Right renal pelvis (tissue), 4 donors: ENCODE measurements at places on chromosomes 1 and 21. TPM values are rescaled to one million over a fixed set of nuclear protein-coding genes. Genes with fewer than 3 reads are reported as not detected.
A peak's percentile ranks its signal among the peaks of the same experiment; 100 is the strongest.

Gene CACNA1S
- 0.49 TPM for polyA plus RNA-seq

Gene TIPRL
- polyA plus RNA-seq: 58.9 TPM

DNA sequence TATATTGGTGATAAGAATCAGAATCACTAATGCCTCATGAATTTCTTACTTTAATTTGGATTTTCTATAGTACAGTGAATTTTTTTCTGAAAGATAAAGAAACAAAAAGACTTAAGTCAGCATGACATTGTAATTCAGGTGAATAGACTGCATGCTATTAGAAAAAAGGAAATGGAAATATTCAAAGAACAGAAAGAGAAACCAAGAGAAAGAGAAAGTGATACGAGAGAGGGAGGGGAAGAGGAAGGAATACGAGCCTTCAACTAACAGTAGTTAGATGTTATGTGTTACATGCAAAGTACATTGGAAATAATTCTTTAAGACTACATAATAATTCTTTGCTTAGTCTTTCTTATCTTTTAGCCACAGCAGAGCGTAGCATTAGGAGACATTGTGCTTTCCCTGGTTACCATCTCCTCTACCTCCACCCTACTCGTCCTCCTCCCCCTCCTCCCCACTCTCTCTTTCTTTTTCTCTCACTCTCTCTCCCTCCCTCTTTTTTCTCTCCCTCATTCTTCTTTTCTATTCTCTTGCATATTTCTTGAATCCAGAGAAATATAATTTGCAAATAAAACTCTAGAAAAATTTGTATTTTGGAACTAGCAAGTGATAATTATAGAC lies 46.4 kb upstream of the ADGRL4 start:
- DNase-seq: no peak

DNA sequence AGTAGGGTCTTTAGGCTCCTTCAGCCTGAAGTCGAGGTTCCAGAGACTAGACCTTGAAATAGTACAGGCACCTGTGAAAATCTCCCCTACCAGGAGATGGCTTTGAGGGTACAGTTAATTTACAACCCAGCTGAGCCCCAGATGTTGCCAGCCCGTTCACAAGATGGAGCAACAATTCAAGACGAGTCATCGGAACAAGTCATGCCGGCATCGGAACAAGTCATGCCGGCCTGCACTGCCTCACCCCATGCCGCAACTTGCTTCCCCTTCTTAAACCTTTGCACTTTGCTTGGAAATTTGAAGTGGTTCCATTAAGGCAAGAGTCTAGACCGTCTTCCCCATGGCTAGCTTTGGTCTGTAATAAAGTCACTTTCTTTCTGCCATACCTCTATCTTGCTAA lies 16.0 kb downstream of the HHAT start:
- DNase-seq: no peak

Gene SF3B4
- 93.6 TPM for polyA plus RNA-seq

DNA sequence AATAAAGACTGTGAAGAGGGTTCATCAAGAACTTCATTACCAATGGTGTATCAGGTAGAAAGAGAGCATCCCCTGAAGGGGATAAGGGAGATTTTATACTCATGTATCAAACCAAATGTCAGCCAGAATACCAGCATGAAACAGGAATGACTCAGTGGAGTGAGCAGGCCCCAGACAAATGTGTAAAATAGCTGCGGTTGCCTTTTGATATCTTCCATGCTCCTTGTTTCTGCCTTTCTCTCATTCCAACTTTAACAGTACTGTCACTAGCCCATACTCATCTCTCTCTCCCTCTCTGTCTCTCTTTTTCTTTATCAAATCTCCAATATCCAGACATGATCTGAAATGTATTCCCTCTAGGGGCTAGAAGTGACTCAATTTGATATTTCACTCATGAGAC lies 47.8 kb downstream of the GPR88 start:
- no peak for DNase-seq

- no peak for DNase-seq
These were observed 51.4 kb downstream of the SLC9A1 start for GRCh38 chr1:27103498-27103897.

DNA sequence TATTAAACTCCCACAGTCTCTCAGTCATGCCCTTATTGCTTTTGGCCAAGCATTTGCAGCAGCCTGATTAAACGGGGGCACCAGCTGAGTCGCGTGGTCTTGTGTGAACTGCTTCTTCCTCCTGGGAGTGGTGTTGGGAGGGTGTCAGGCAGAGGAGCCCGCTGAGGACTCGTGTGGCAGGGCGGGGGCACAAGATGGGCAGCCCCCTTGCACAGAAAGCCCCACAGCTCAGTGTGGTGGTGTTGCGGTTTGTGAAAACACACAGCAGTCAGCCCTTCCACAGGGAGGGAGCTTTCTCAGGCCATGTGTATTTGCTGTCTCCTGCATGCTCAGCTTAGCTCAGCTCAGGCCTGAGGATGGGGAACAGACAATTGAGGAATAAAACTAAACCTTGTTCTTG lies 22.4 kb downstream of the PEX14 start:
- no peak for DNase-seq

DNA sequence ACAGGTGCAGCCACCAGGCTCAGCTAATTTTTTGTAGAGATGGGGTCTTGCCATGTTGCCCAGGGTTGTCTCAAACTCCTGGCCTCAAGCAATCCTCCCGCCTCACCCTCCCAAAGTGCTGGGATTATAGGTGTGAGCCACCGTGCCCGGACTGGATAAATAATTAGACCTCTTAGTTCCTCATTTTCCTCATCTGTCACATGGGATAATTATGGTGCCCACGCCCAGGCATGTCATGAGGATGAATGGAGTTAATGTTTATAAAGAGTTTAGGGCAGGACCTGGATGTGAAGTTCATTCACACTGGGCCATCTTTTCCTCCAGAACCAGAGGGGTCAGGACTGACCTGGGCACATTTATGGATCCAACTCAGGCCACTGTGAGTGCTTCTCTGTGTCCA lies 23.7 kb downstream of the PADI3 start:
- no peak for DNase-seq

GRCh38 chr1:160410406-160411005 lies 10.1 kb downstream of the VANGL2 start:
- DNase-seq: no peak

DNA sequence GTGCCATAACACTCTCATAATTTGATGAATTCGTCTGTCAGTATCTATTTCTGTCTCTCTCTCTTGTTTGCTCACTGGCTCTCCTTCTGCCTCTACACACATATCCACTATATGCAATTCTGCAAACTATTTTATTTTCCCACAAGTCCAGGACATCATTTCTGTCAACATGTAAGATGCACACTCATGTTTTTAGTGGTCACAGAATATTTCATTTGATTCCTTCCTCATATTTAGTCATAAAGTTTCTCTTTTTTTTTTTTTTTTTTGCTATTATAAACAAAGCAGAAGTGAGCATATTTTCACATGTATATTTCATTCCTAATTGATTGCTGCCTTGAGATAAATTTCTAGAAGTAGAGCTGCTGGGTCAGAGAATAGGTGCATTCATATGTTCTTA lies 165.3 kb downstream of the PGBD5 start:
- DNase-seq: no peak

Gene CYP2J2
- 1.4 TPM for polyA plus RNA-seq

Gene RGS8
- polyA plus RNA-seq: 0.12 TPM

GRCh38 chr1:223057569-223058093 lies 85.4 kb downstream of the TLR5 start:
- no peak for DNase-seq

- DNase-seq: no peak
These were observed 83.3 kb downstream of the MAP3K7CL start for GRCh38 chr21:29213513-29214385.

GRCh38 chr21:31857096-31857495 lies 15.7 kb upstream of the HUNK start:
- DNase-seq: no peak

Gene F13B
- not detected for polyA plus RNA-seq

DNA sequence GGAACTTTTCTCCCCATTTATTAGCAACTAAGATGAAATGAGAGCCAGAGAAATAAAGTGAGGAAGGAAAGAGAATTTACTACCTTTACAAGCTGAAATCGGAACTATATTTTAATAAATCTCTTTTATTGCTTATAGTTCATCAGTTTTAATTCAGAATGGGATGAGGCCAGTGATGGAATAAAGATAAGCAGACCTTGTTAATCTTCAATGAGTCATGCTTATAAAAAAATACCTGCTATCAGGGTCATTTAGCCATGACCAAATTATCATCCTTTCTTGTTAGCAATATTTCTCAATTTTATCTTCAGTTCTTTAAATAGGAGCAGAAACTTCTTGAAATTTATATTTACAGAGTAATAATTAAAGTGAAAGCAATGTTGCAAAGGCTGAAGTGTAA lies 26.1 kb downstream of the RGS4 start:
- DNase-seq: no peak

GRCh38 chr1:95953015-95953414 lies 719.0 kb downstream of the RWDD3 start:
- DNase-seq: peak; percentile 16

DNA sequence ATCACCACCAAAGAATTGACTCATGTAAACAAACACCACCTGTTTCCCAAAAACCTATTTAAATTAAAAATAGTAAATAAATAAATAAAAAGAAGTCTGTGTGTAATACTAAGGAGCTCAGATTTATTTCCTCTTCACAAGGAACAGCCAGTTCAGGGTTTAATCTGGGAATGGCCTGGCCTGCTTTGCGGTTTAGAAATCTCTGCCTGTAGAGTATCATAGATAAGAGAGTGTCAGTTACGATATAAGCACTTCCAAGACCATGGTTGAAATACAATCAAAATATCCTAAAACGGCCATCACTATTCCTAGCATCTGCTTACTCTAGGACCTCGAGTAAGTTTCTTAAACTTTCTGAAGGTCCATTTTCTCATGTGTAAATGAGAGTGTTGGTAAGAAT lies 274.4 kb downstream of the PLPP3 start:
- no peak for DNase-seq

Gene FLG2
- 0.06 TPM for polyA plus RNA-seq

Gene LCE2B
- not detected for polyA plus RNA-seq

DNA sequence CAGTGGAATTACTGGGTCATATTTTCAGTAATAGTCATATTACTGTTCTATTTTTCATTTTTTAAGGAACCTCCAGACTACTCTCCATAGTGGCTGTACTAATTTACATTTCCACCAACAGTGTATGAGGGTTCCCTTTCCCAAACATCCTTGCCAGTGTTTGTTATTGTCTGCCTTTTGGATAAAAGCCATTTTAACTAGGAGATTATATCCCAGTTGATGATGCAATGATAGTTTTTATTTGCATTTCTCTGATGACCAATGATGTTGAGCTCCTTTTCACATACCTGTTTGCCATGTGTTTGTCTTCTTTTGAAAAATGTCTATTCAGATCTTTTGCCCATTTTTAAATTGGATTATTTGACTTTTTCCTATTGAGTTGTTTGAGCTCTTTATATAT lies 410.8 kb downstream of the TTLL7 start:
- DNase-seq: no peak

- DNase-seq: no peak
These were observed 48.7 kb upstream of the LBR start for GRCh38 chr1:225476538-225476988.

DNA sequence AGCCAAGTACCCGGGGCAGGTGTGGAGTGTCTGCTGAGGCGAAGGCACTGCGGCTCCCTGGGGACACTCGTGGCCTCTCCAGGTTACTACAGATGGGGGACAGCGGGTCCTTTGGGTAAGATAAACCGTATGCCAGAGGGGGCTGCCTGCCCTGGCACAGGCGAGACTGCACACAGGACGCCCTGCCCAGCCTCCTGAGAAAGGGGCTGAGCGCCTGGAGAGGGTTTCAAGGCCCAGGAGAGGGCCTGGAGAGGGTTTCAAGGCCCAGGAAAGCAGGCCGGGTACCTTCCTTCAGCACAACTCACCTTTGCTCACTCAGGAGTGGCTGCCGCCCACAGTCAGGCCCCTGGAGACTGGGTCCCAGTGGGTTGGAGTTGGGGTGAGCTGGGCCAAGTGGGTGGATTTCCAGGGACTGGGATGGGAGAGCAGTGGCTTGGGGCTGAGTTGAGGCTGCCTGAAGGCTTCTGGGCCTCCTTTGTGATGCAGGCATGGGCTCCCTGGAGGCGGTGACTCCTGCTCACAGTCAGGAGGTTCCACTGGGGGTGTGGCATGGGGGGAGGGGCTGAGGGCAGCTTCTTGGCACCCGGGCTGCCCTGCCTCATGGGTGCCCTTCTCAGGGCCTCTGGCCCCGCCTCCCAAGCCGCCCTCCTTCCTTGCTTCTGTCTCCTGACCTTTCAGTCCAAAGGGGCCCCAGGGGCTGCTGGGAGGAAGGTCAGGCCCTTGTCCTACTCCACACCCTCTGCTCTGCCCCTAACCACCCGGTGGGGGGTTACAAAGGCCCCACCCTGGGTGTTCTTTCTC lies at the start of gene MMEL1:
TSS of gene MMEL1 (minus strand) at position 456 of the 801 bp plus-strand sequence. CDS start 3,532 bp downstream, outside the sequence.
- no peak for DNase-seq

Gene FAM72C
- 3.3 TPM for polyA plus RNA-seq

GRCh38 chr1:172383536-172383935 lies 36.9 kb upstream of the C1orf105 start:
- no peak for DNase-seq

Gene CCDC27
- 0.22 TPM for polyA plus RNA-seq

Gene KRTAP6-2
- polyA plus RNA-seq: not detected

Gene PCNX2
- polyA plus RNA-seq: 12.7 TPM

GRCh38 chr1:11855430-11855829 lies 3.3 kb downstream of the NPPB start:
- DNase-seq: no peak

GRCh38 chr1:24502709-24503058 lies at the start of gene RCAN3:
RCAN3 (plus strand) TSS chr1:24502836; CDS start chr1:24514373, 11,537 bp downstream.
- DNase-seq: peak; percentile 81

DNA sequence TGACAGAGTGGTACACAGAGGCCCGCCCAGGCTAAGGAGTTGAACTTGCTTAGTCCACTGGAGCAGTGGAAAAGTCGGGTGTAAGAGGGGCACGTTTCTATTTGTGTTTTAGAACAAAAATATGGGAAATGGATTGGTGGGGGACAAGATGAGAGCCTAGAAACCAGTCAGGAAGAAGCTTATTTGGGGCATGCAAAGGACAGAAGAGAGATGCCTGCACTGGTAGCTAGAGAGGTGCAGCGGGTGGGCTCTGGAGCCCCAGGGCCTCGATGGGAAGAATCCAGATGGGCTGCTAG lies 1.2 kb upstream of the LIN9 start:
- DNase-seq: no peak

Gene PIGK
- polyA plus RNA-seq: 59.7 TPM

Gene CADM3
- polyA plus RNA-seq: 0.24 TPM

DNA sequence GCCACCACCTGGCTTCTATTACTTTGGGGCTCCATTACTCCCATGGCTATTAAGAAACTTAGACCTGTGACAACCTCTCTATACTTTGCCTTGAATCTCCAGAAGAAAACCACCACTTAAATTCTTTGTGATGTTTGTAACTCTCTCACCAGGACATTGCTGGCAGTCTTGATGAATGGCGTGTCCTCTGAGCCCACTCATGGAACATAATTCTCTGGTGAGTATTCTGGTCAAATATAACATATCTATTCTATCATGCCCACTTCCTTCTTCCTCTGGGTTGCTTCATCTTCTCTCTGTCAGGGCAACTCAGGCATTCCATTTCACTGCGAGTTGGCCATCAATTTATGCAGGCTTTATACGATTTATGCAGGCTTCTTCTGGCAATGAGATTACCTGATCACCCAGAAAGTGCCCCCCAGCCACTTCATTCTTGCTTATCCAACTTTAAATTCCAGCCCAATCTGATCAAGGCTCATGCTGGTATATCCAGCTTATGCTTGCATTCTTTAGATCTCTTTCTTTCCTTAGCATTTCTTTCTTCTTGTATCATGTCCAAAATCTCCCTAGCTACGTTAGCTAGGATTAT lies 112.0 kb upstream of the CHRM3 start:
- DNase-seq: no peak
